ENCODE measurements at places on chromosomes 6 and 20.
A peak's percentile ranks its signal among the peaks of the same experiment; 100 is the strongest.

DNA sequence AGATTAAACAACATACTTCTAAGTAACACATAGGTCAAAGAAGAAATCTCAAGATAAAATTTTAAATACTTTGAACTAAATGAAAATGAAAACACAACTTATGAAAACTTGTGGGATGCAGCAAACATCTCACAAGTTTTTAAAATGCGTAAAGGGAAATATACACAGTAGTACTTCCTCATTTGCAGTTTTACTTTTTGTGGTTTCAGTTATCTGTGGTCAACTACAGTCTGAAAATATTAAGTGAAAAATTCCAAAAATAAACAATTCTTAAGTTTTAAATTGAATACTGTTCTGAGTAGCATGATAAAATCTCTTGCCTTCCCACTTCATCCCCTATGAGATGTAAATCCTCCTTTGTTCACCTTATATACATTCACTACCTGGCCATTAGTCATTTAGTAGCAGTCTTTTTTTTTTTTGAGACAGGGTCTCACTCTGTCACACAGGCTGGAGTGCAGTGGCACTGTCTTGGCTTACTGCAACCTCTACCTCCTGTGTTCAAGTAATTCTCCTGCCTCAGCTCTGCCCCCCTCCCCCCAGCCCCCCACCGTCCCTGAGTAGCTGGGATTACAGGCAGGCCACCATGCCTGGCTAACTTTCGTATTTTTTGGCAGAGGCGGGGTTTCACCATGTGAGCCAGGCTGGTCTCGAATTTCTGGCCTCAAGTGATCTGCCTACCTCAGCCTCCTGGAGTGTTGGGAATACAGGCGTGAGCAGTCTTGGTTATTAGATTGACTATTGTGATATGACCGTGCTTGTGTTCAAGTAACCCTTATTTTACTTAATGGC, 154.6 kb upstream of the AHI1 start:
- DNase-seq: no peak

DNA sequence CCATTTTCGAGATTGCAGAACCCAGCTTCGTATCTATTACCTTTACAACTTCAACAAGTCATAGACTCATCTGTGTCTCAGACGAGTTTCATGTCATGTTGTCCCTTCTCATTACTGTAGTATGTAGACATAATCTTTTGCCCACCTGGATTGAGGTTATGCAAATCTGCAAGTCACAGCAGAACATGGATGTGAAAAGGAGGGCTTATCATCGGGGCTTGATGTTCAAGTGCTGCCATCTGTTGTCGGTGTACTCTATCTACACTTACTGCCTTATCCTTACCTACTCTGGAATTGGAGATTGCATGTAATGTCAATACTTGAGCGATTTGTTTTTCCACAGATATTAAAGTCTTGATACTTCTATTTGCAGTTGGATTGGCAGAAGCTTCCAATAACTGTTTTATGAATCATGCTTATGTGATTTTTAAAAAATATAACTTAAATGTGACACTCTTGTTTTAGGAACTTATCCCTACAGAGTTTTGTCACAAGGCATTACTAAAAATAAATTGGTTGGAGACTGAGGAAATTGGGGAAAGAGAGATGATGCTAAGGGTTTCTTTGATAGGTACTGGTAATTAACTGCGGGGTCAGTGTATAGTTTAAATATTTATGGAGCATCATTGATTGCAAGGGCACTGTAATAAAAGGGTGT, 3.0 kb upstream of the GOPC start:
- DNase-seq: peak; percentile 44

DNA sequence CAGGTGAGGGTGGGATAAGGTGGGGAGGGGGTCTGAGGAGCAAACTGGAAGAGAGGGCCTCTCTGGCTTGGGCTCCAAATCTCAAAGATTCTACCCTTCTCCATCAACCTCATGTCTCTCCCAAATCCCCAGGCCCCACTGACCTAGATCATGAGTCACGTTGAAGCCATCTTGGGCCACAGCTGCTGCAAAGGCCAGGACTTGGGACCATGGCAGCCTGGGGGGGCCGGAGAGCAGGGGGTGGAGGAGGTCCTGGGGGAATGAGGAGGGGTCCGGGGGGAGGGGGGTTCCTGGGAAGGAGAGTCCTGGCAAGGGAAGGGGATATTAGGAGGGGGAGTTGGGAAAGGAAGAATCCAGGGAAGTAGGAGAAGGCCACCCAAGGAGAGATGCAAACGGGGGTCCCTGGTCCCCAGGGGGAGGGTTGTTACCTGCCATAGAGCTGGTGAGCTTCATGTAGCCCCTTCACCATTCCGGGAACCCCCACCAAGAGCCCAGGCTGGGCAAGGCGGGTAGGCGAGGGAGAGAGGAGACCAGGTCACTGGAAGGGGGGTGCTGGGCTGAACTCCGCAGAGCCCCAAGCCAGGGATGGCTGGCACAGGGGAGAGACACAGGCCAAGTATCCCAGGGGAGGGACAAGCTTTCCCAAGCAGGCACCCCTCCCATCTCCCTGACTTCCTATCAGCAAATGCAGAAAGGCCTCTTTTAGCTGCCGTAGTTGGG, 12.7 kb downstream of the GGT7 start:
- DNase-seq: no peak

DNA sequence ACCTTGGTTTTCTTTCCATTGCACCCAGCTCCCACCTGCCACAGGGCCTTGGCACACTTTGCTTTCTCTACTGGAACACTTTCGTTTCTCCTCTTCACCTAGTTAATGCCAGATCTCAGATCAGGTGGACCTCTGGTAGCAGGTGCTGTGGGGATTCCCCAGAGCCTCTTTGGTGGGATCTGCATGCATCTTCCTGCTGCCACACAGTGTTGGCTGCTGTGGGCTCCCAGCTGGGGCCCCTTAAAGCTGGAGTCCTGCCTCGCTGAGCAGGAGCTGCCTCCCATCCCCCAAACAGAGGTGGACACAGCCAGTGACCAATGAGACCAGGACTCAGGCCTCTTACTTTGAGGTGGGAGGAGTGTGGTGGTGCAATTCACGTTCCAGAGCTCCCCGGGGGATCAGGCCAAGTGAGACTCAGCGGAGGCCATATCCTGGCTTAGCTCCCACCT, 28.4 kb downstream of the CEBPB start:
- DNase-seq: no peak

- DNase-seq: no peak
These were observed 31.3 kb upstream of the KCNG1 start for GRCh38 chr20:51054233-51054632.

- no peak for DNase-seq
These were observed 181.0 kb downstream of the COL12A1 start for GRCh38 chr6:75024828-75025227.

- no peak for DNase-seq
These were observed 25.4 kb downstream of the TTLL2 start for GRCh38 chr6:167350275-167350696.

DNA sequence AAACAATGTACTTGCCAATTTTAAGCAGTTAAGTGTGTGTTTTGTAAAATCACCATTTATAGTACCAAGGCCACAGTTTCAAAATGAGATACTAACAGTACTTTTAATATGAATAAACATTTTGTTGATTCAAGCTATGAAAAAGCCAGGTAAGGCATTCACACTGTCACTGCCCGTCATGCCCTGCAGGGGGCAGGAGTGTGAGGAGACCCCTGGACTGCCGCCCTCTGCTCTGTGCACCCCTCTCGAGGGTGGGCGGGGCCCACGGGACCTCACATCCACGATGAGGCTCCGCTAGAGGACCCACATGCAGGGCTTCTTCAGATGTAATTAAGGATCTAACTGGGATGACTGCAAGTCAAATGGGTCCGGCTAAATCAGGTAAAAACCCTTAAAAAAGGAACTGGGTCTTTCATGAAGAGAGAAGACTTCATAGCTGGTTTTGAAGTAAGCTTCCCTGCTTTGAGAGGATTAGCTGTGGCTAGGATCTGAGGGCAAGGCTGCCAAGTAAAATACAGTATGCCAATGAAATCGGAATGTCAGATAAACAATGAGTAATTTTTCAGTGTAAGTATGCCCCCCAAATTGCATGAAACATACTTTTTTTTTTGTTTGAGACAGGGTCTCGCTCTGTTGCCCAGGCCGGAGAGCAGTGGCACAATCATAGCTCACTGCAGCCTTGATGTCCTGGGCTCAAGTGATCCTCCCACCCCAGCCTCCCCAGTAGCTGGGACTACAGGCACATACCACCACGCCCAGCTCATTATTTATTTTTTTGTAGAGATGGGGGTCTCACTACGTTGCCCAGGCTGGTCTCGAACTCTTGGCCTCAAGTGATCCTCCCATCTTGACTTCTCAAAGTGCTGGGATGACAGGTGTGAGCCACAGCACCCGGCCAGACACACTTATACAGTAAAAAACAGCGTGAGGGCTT, 18.7 kb downstream of the DIDO1 start:
- DNase-seq: no peak

GRCh38 chr6:20653085-20653479, 118.8 kb downstream of the CDKAL1 start:
- no peak for DNase-seq

DNA sequence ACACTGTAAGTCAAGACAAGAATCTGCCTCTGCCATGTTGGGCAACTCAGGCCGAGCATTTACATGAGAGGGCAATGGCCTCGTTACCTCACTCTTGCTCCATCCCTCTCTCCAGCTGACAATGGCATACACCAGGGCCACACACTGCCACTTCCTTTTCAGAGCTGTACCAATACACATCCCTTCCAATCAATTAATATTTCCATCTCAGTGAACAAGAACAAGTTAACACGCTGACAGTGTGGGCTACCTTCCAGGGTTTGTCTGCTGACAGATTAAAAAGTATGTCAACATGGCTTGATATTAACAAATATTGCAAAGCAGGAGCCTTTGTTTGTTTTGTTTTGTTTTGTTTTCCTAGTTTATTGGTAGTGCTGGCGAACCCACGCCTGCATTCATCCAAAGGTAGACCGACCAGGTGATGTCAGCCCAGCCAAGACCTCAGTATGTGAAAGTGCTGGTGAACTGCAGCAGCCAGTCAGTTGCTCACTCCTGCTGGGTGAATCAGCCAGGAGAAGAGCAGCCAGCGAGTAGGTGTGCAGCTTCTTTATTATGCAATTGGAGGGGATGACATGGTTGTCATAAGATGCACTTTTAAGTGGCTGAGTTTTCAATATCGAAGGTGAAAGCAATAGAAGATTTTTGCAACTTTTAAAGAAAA, 487.3 kb upstream of the JARID2 start:
- DNase-seq: no peak

DNA sequence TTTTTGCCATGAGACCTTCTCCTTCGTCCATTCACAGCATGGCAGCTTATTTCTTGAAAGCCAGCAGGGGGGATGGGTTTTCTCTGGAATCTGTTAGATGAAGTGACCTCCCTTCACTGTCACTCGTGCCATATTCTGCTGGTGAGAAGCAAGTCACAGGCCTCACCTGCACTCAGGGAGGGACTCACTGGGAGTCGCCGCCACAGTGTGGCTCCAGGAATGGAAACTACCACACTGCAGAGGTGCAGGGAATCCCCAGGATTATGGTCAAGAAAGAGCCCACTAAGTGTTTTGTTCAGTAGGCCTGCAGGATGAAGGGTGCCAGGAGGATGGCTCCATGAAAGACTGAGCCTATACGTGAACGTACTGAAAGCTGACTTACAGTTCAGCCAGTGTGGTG, 161.1 kb upstream of the AKAP12 start:
- no peak for DNase-seq

GRCh38 chr20:4926531-4927156, 74.7 kb downstream of the SLC23A2 start:
- DNase-seq: no peak

- no peak for DNase-seq
These were observed 49.0 kb downstream of the PTPN1 start for GRCh38 chr20:50559149-50559548.

DNA sequence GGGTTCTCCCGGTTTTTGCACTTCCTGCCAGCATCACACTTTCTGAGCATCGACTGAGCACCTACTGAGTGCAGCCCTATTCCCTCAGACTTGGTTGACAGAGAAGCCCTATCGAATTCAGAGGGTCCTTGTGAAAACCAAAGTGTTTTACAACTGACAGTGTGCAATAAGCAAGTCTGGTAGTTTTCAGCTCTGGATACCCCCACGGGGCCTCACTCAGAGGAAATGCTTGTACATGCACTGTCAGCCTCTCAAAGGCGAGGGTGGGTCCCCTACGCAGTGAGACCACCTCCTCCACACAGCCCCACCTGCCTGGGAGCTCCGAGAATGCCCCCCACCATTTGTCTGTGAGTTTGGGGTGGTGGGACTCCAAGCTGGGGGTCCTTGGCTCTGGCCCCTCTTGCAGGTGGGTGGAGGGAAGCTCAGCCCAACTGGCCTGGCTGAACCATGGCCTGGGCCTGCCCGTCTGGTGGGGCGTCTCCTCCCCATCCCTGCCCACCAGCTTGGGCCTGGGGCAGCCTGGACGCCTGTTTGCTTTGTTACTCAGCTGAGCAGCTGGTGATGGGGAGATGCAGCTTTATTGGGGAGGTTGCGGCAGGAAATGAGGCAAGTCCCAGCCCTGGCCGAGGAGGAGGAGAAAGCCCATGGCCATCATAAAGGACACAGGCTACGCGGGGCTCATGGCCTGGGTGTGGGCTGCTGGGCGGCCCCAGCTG, 1.7 kb downstream of the SPDEF start:
- DNase-seq: no peak

DNA sequence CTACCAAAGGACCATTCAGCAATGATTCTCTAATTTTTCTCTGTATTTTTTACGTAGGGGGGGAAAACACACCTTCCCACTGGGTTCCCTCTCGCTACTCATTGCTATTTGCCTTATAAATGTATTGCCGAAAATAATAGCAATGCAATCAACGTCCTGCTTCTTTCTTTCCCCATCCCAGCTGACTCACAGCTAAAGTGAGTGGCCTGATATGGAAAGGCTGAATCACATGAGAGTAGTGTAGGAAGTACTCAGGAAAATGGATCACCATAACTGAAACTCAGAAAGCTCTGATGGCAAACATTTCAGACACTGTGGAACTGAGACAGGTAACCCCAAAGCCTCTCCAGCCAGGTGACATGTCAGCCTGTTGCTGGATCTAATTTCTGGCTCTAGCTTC, 49.3 kb upstream of the SRPK1 start:
- DNase-seq: peak; percentile 83

GRCh38 chr6:150169609-150170008, 26.8 kb downstream of the PPP1R14C start:
- DNase-seq: peak; percentile 82

GRCh38 chr6:107061125-107062020, 33.4 kb downstream of the MTRES1 start:
- no peak for DNase-seq

- no peak for DNase-seq
These were observed 18.9 kb downstream of the PKIG start for GRCh38 chr20:44601236-44601671.

DNA sequence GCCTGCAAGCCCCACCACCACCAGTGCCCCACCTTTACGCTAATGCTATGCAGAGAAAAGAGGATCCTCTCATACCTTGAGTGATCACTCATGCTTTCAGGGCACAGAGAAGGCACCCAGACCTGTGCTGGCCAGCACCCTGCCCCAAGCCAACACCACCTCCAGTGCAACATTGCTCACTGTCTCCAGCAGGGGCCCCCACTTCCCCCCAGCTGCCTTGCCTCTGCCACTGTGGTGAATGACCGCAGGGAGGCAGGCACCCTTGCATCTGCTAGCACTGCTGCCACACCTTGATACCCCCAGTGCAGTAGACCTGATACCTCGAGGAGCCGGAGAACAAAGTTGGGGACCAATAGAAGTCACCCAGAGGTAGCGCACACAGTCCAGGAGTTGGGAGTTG, 139.2 kb upstream of the PLN start:
- DNase-seq: no peak

Measured in stromal cell of bone marrow (primary cell).